ENCODE measurements at places on chromosomes 1 and 21. TPM values are rescaled to one million over a fixed set of nuclear protein-coding genes. Genes with fewer than 3 reads are reported as not detected.
A peak's percentile ranks its signal among the peaks of the same experiment; 100 is the strongest.

- H3K36me3 ChIP-seq = peaks cover under 1% of the 10 kb centered on the region
- peaks cover 46% of the 10 kb centered on the region for H3K4me1 ChIP-seq
- no peaks in the 10 kb centered on the region for H3K27me3 ChIP-seq
- DNase-seq = no peak
- peak overlapping the region; percentile 89 for H3K4me3 ChIP-seq
- peak overlapping the region; percentile 95 for H3K27ac ChIP-seq
Measured at GRCh38 chr1:1777583-1777899, 729 bp downstream of the NADK start.

GRCh38 chr1:94817712-94818111 lies 2.4 kb upstream of the SLC44A3 start:
- no peaks in the 10 kb centered on the region for H3K4me1 ChIP-seq
- no peaks in the 10 kb centered on the region for H3K36me3 ChIP-seq
- no peaks in the 10 kb centered on the region for H3K27me3 ChIP-seq
- H3K27ac ChIP-seq = no peak overlapping the region
- H3K4me3 ChIP-seq = no peak overlapping the region
- DNase-seq = no peak

GRCh38 chr1:247352175-247352574 lies 20.5 kb upstream of the ZNF496 start:
- H3K27ac ChIP-seq = no peak overlapping the region
- no peaks in the 10 kb centered on the region for H3K36me3 ChIP-seq
- H3K4me1 ChIP-seq = no peaks in the 10 kb centered on the region

DNA sequence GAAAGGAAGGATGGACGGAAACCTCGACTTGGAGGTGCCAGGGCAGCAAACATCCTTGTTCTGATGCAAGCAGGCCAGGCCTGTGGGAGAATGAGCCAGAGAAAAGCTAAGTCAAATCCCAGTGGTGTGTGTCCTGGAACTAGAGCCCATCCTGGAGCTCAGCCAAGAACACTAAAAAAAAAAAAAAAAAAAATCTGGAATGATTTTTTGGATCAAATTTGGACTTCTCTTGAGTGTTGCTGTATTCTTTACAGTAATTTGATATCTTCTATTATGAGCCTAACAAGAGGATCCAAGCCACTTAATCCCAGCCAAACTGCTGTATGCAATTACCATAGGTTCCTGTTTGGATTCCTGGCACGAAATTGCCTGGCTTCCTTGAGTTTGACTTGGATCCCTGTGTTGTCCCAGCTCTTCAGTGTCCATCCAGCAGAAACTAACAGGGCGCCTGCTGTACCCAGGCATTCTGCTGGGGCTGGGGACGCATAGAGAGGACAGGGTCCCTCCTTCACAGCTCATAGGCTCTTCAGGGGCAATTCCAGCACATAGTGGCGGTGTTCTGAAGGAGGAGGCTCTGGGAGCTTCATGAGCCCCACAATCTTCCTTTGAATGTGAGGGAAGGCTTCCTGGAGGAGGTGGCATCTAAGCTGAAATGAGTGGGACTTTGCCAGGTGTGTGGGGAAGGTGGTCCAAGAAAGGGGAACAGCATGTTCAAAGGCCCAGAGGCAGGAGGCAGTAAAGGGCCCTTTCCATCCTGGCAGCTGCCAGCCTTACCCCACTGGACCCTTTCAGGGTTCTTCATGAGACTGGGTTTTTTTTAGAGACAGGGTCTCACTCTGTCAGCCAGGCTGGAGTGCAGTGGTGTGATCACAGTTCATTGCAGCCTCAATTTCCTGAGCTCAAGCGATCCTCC lies 24.7 kb downstream of the EPHX1 start:
- no peak for DNase-seq
- peaks cover 6% of the 10 kb centered on the region for H3K4me1 ChIP-seq
- no peak overlapping the region for H3K4me3 ChIP-seq
- H3K27me3 ChIP-seq = no peaks in the 10 kb centered on the region
- H3K36me3 ChIP-seq = peaks cover 50% of the 10 kb centered on the region

DNA sequence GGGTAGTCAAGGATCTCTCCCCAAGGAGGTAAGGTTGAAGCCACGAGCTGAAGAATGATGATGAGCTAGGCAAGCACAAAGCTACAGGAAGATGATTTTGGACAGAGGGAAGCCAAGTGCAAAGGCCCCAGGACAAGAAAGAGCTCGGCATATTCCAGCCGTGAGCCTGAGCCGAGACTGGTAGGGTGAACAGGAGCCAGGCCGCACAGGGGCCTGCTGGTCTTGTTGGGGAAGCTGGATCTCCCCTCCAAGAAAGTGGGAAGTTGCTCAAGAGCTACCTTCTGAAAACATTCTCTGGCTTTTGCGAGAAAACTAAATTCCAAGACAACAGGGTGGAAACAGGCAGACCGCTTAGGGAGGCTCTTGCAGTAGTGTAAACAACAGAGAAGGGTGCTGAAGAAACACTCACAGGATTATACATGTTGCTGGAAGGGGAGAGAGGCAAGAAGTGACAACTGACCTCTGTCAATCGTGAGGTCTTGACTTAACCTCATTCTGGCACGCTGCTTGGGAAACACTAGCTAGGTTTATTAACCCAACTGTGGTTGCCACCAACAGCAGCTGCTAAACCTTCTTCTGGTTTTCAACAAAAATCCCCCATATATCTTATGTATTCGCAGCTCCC lies 625.2 kb downstream of the SMYD3 start:
- H3K4me1 ChIP-seq = no peaks in the 10 kb centered on the region
- no peaks in the 10 kb centered on the region for H3K36me3 ChIP-seq
- DNase-seq = no peak

GRCh38 chr1:245234217-245235081 lies 79.7 kb downstream of the KIF26B start:
- H3K27me3 ChIP-seq = no peaks in the 10 kb centered on the region
- DNase-seq = no peak
- no peak overlapping the region for H3K4me3 ChIP-seq
- no peaks in the 10 kb centered on the region for H3K4me1 ChIP-seq

Gene CCDC24
- 4.8 TPM for total RNA-seq

Gene DNAI4
- total RNA-seq = not detected

All from ascending aorta (tissue), 2 donors.